ENCODE measurements at places on chromosomes 5 and 9.

GRCh38 chr9:78685471-78685870 is 388.5 kb downstream of the PSAT1 start:
- DNase-seq = no peak

- DNase-seq = no peak
Observed at GRCh38 chr5:40594811-40595210, 84.9 kb upstream of the PTGER4 start.

GRCh38 chr9:131982671-131983239 is 96.9 kb downstream of the MED27 start:
- no peak for DNase-seq

DNA sequence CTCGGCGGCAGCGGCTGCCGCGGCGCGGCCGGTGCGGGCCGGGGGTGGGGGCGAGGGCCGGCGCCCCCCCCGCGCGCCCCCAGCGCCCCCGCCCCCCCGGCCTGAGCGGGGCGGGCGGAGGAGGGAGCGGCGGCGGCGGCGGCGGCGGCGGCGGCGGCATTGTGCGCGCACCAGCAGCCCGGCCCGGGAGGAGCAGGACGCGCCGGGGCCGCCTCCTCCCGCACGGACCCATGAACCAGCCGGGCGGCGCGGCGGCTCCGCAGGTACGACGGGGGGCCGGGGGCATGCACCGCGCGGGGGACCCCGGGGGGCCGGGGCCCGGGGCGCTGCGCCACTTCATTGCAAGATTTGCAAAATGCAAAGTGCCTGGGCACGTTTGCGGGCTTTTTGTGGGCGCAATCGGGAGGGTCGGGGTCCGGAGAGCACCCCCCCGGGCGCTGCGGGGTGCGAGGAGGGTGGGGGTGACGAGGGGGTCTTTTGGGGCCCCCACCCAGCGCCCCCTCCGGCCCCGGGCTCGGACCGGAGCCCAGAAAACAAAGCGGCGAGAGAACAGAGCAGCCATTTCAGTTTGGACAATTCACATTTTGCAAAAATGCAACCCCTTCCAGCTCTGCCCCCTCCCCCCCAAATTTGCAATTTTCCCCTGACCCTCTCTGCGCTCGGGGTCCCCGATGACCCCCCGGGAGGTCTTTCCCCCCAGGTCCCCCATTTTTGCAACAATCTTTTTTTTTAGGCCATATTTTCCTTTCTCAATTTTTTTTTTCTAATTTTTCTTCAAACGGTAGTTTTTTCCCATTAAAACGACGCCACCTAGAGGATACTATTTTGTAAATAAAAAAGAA is at the start of gene ZNF618:
ZNF618 (plus strand) TSS at position 159 of the 842 bp plus-strand sequence; CDS start at position 231, 72 bp downstream.
- peak; percentile 6 for DNase-seq

- DNase-seq = no peak
Observed at GRCh38 chr5:38922199-38922598, 76.4 kb downstream of the OSMR start.

- no peak for DNase-seq
Observed at GRCh38 chr5:173315495-173316338, 12.5 kb downstream of the STC2 start.

Data from CD8-positive, alpha-beta T cell (primary cell).